ENCODE measurements at places on chromosomes 5 and 9. TPM values are rescaled to one million over a fixed set of nuclear protein-coding genes. Genes with fewer than 3 reads are reported as not detected.

The SIMC1 gene
- 84.5 TPM for total RNA-seq

- ATAC-seq, result peak; percentile 92
Observed at GRCh38 chr9:113454914-113455761, 8.4 kb upstream of the RGS3 start.

The IFNK gene
- not detected for total RNA-seq

- ATAC-seq, result peak; percentile 25
Observed at GRCh38 chr9:101737705-101738565, 512 bp downstream of the GRIN3A start.

DNA sequence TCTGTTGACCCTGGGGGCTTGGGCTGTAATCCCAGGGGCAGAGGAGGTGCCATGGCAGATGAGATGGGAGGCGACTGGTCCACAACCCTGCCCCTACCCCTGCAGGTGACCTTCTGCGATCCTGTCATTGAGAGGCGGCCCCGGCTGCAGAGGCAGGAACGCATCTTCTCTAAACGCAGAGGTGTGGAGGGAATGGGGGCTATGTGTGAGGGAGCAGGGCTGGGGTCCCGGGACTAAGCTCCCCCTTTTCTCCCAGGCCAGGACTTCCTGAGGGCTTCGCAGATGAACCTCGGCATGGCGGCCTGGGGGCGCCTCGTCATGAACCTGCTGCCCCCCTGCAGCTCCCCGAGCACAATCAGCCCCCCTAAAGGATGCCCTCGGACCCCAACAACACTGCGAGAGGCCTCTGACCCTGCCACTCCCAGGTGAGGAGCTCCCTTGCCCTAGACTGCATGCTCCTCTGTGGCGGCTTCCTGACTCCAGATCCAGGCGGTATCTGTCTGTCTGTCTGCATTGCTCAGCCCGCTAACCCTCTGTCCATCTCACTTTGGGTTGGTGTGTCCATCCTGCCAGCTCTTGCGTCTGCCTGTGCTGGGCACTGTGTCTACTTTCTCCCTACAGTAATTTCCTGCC is 9.9 kb downstream of the ZDHHC12 start:
- ATAC-seq, result no peak

- ATAC-seq, result no peak
Observed at GRCh38 chr9:118459913-118460312, 755.7 kb downstream of the TLR4 start.

DNA sequence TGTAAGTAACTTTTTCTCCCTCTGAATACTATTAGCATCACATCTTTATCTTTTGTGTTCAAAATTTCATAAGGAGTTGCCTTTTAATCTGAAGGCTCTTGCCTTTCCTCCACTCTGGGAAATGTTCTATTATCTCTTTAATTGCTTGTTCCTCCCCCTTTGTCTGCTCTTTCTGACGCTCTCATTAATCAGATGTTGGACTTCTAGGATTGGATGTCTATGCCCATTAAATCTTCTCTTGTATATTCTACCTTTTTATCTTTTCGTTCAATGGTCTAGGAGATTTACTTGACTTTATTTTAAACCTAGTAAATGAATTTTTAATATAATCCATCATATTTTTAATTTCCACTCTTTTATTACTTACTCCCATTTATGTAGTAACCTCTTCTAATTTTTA is 76.7 kb downstream of the MARCHF3 start:
- ATAC-seq, result no peak

The AQP7 gene
- 1.2 TPM for total RNA-seq

The C1QTNF3 gene
- 13.1 TPM for total RNA-seq

- ATAC-seq, result no peak
Observed at GRCh38 chr5:1343931-1344901, 683 bp downstream of the CLPTM1L start.

DNA sequence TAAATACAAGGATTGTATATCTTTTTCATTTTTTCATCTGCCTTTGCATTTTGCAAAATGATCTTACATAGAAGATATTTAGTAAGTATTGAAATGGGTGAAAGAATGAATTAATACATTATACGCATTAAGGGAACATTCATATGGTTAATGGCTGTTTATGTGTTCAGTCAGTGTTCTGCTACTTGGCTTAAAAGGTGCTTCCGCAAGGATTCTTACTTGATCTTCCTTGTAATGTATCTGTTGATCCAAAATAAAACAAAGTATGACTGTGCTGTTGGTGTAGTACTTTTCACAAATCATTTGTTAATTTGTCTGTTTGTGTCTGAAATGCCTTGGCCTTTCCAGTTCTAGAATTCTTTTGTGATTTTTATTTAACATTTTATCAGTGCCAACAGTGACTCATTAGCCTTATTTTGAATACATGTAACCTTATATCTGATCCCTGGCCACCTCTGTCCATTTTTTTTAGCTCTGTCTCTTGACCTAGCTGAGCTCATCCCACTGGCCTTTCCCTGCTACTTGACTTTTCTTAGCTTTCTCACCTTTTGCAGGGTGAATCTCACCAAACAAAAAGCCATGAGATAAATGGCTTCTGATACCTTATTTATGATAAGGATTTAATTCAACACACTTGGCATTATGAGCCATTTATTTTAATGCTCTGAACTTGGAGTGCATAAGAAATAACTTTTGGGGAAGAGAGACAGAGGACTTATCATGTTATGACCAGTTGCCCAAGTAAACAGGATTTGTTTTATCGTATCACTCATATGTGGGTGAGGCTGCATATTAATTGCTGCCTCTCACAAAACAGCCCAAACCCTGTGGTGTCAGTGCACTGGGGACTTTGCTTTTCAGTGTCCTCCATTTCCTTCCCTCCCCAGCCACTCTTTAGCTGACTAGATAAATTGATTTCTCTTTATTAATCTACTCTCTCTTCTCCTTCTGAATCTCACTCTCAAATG is 340.3 kb downstream of the KDM4C start:
- ATAC-seq, result no peak

- no peak for ATAC-seq
Observed at GRCh38 chr5:158050421-158050820, 191.5 kb upstream of the CLINT1 start.

- ATAC-seq, result no peak
Observed at GRCh38 chr9:37405350-37405749, 17.1 kb upstream of the GRHPR start.
